Fibroblast of skin of right biceps (primary cell): ENCODE measurements at places on chromosomes 12 and 14.
A peak's percentile ranks its signal among the peaks of the same experiment; 100 is the strongest.

GRCh38 chr14:57302883-57303282 lies 34.1 kb downstream of the AP5M1 start:
- DNase-seq = peak; percentile 7

DNA sequence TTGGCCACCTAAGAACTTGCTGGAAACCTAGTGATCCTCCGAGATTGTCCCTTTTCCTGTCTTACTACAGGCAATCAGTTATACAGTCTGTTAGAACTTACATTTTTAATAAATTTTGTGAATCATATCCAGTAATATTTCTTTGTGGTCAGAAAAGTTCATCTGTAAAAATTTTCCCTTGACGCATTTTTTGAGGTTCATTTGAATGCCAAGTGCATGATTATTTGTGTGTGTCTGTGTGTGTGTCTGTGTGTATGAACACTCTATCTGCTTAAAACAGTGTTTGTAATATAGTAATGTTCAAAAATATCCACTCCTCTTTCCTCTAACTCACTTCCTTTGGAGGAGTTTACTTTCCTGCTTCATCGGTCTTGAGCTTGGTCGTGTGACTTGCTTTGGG lies 468.7 kb upstream of the FLRT2 start:
- DNase-seq = peak; percentile 77

GRCh38 chr12:95615749-95616148 lies 64.5 kb upstream of the USP44 start:
- peak; percentile 17 for DNase-seq

DNA sequence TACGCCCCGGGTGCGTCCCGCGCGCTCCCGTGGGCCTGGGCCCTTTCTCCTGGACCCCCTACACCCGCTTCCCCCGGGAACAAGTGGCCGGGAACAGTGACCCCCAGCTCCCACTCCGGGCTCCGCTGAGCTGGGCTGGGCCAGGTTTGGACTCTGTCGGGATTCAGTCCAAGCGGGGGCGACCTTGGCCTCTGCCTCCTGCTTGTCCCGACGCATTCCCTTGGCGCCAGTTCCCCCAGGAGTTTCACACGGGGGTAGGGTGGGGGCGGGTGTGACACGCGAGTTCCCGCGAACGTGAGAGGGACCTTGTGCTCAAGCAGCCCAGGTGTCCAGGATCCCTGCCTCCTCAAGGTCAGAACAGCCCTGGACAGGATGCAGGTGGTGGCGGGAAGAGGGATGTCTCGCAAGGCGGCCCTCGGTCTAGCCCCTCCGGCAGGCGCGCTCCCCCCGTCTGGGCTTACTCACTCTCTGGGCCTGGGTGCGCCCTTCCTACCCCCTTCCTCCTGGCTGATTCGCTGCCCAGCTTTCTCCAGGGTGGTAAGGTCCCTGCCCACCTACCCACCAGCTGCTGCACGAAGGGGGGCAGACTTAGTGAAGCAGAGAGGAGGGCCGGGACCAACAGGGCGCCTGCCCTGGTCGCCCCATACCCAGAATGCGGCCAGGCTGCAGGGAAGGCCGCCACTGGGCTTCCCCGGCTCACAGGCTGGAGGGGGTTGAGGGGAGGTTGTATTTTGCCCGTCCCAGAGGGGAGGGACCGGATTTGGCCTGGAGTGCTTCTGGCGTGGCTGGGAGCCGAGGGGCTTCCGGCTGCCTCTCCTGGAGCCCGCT lies 862 bp downstream of the CRIP2 start:
- DNase-seq = peak; percentile 18
